ENCODE measurements at places on chromosomes 3 and 15. TPM values are rescaled to one million over a fixed set of nuclear protein-coding genes. Genes with fewer than 3 reads are reported as not detected.

The FBXO40 gene
- not detected for polyA plus RNA-seq

The TM6SF1 gene
- polyA plus RNA-seq, result 0.16 TPM

The GPR149 gene
- 10.7 TPM for polyA plus RNA-seq

The TMC3 gene
- not detected for polyA plus RNA-seq

The HYAL1 gene
- polyA plus RNA-seq, result 2.2 TPM

The TUSC7 gene
- polyA plus RNA-seq, result not detected

The EFL1 gene
- 16.8 TPM for polyA plus RNA-seq

The ACAD11 gene
- polyA plus RNA-seq, result 19.2 TPM

The CYP1A2 gene
- polyA plus RNA-seq, result not detected

The HHATL gene
- not detected for polyA plus RNA-seq

The GJD2 gene
- 4.6 TPM for polyA plus RNA-seq

The TF gene
- 0.24 TPM for polyA plus RNA-seq

The PARP15 gene
- not detected for polyA plus RNA-seq

The SERINC4 gene
- polyA plus RNA-seq, result 0.38 TPM

The TNFAIP8L3 gene
- not detected for polyA plus RNA-seq

The IGSF10 gene
- polyA plus RNA-seq, result not detected

The SLCO3A1 gene
- 14.2 TPM for polyA plus RNA-seq

The PPP2R3A gene
- polyA plus RNA-seq, result 16.9 TPM

The IQCF2 gene
- not detected for polyA plus RNA-seq

The TRANK1 gene
- polyA plus RNA-seq, result 15.5 TPM

The CLDN18 gene
- not detected for polyA plus RNA-seq

The DNAH12 gene
- polyA plus RNA-seq, result 1.8 TPM

The PXYLP1 gene
- polyA plus RNA-seq, result 93.9 TPM

The SLC9C1 gene
- polyA plus RNA-seq, result not detected

The TIGIT gene
- polyA plus RNA-seq, result 1.8 TPM

The SLC25A26 gene
- 21.0 TPM for polyA plus RNA-seq

The ARL14 gene
- not detected for polyA plus RNA-seq

The ARL6IP5 gene
- 91.2 TPM for polyA plus RNA-seq

The ACTRT3 gene
- not detected for polyA plus RNA-seq

The TMIE gene
- not detected for polyA plus RNA-seq

The CIB2 gene
- polyA plus RNA-seq, result 32.4 TPM

The ADGRG7 gene
- not detected for polyA plus RNA-seq

The IQCF5 gene
- polyA plus RNA-seq, result not detected

The AADAC gene
- polyA plus RNA-seq, result not detected

The NDN gene
- polyA plus RNA-seq, result 582 TPM

The LRTM1 gene
- polyA plus RNA-seq, result not detected

The CSPG5 gene
- 67.1 TPM for polyA plus RNA-seq

The RETNLB gene
- polyA plus RNA-seq, result not detected

The HRG gene
- not detected for polyA plus RNA-seq

The CFAP91 gene
- polyA plus RNA-seq, result 12.5 TPM

The HOMER2 gene
- polyA plus RNA-seq, result 21.7 TPM

The GOLGA6L7 gene
- polyA plus RNA-seq, result not detected

The LRRC3B gene
- polyA plus RNA-seq, result 49.9 TPM

The STAB1 gene
- 0.50 TPM for polyA plus RNA-seq

The AGBL1 gene
- polyA plus RNA-seq, result 0.12 TPM

The MTFMT gene
- 14.4 TPM for polyA plus RNA-seq

The VEPH1 gene
- polyA plus RNA-seq, result 0.89 TPM

The SLC22A13 gene
- polyA plus RNA-seq, result 0.16 TPM

The TPM1 gene
- polyA plus RNA-seq, result 254 TPM

The NPTN gene
- polyA plus RNA-seq, result 237 TPM

The KIF23 gene
- 2.0 TPM for polyA plus RNA-seq

The DAZL gene
- polyA plus RNA-seq, result 0.20 TPM

The CD86 gene
- polyA plus RNA-seq, result not detected

The NUDT16 gene
- polyA plus RNA-seq, result 6.1 TPM

The FMN1 gene
- 0.26 TPM for polyA plus RNA-seq

The VGLL3 gene
- polyA plus RNA-seq, result 0.16 TPM

The GP9 gene
- not detected for polyA plus RNA-seq

The MINDY2 gene
- 21.0 TPM for polyA plus RNA-seq

The TGM5 gene
- polyA plus RNA-seq, result not detected

Measured in neural cell (in vitro differentiated cells).